Left renal pelvis (tissue), 4 donors: ENCODE measurements at places on chromosomes 1 and 21. TPM values are rescaled to one million over a fixed set of nuclear protein-coding genes. Genes with fewer than 3 reads are reported as not detected.

DNA sequence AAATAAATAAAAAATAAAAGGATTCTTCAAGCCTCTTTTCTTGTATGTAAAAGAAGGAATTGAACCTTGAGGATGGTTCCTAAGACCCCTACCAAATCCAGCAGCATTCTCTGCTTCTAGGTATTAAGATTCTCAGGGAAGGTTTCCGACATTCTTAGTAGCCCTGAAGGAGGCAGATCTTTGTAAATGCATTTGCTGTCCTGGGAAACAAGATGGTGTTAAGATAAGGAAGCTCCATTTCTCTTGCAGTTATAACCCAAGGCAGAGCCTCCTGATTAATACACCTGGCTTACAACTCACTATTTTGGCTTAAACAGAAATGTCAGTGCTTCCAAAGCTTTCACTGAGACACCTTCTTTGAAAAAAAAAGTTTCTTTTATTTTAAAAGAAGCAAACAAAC lies 393.8 kb downstream of the DISC1 start:
- no peak for DNase-seq

DNA sequence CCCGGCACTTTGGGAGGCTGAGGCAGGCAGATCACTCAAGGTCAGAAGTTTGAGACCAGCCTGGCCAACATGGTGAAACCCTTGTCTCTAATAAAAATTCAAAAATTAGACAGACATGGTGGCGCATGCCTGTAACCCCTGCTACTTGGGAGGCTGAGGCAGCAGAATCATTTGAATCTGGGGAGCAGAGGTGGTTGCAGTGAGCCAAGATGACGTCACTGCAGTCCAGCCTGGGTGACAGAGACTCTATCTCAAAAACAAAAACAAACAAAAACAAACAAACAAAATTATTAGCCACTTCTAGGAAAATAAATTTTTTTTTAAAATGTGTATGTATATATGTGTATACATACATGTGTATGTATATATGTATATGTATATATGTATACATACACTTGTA lies 320.3 kb upstream of the ADGRL4 start:
- DNase-seq, result no peak

GRCh38 chr1:147851149-147851548 lies 51.4 kb upstream of the GJA8 start:
- no peak for DNase-seq

Gene PTGER3
- 50.8 TPM for polyA plus RNA-seq

Gene CLDN17
- not detected for polyA plus RNA-seq

DNA sequence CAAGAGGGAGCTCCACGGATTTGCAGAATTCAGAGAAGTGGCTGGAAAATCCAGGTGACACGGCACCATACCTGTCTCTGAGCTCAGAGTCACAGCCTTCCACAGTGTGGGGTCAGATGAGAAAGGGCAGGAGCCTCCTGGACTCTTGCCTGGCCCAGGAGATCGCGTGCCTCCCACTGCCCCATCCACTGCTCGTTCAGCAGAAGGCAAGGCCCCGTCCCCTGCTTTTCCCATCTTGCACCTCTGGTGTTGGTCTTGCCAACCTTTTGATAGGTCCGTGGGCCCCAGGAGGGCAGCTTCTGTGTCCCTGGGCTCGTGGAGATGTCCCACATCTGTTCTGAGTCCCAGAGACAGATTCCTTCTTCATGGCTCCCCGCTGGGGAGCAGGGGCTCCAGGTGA lies 83.7 kb upstream of the VAMP3 start:
- DNase-seq, result no peak

GRCh38 chr1:203170625-203171330 lies 4.8 kb downstream of the MYBPH start:
- no peak for DNase-seq

Gene GSTM1
- 2.7 TPM for polyA plus RNA-seq

Gene MAP1LC3C
- 1.1 TPM for polyA plus RNA-seq

Gene RCAN3
- 14.9 TPM for polyA plus RNA-seq

DNA sequence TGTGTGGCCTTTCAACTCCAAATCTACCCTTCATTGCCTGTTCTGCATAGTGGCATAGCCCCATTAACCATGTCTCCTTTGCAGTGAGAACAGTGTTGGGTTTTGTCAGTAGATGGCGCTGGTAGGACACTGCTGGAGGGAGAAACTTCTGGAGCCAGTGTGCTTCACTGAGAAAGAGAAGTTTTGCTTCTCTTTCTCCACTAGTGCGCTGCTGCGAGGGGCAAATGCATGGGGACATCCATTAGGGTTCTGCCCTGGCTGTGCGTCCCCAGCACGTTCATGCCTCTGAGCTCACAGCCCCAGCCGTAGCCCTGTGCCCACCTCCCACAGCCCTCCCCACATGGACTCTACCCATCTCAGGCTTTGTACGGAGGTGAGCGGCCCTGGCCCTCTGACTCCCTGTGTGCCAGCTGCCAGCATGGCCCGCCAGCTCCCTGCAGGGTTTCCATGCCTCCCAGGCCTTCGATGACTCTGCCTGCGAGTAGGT lies 53.1 kb downstream of the RIMS3 start:
- DNase-seq, result no peak

Gene KRTAP12-2
- not detected for polyA plus RNA-seq

DNA sequence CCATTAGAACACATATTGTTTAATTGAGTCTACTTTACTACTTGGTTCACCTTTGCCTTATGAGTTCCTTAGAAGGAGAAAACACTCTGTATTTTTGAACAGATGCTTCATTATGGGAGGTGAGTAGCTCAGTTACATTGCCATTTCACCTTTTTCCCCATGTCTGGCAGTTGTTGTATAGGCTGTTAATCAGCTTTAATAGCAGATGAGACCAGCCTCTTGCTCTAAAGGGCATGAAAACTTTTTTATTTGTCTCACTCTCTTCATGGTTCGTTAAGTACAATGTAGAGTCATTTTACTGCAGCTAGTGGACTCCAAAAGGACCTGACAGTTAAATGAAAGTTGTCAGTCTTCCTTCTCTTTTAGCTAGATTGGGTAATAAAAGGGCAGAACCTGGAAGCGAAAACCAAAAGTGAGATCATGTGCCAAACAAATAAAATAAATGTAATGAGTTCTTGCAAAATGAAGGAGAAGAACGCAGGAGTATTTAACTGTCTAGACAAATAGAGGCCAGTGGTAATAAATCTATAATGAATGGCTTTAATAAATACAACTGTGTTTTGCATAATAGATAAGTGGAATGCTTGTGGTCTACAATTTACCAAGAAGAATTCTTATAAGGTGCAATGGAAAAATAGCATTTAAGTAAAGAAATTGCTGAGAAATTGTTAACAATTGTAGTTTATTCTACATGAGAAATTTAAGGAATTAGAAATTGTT lies 180.0 kb upstream of the NEGR1 start:
- DNase-seq, result no peak

Gene SLC25A33
- polyA plus RNA-seq, result 4.6 TPM

Gene WNT9A
- 9.3 TPM for polyA plus RNA-seq

- no peak for DNase-seq
Measured at GRCh38 chr1:29889776-29890175, 653.5 kb downstream of the PTPRU start.

Gene MAD2L2
- 40.7 TPM for polyA plus RNA-seq

GRCh38 chr1:1173061-1173792 lies 453 bp upstream of the TTLL10 start:
- no peak for DNase-seq

DNA sequence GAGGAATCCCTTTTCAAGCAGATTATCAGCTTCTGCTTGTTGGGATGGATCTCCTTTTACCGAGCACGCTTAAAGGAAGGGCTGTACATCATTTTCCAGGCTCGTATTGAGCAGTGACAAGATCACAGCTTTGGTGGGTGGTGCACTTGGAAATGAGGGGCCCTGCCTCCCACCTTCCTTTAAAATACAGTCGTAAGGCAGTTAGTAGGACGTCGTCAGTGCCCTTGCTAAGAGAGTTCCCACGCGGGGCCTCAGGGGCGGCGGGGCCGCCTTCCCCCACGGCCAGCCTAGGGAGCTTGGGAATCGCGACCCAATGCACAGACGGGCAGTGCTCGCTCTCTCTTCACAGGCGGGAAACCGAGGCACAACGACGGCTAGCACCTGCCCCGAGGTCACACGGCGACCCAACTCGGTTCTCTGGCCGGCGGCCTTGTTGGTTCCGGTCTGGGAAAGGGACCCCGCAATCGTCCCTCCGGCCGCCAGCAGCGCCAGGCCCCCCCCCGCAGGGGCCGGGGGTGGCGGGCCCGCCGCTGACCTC lies 58.6 kb downstream of the H3-3A start:
- DNase-seq, result no peak

Gene TFF1
- polyA plus RNA-seq, result not detected

DNA sequence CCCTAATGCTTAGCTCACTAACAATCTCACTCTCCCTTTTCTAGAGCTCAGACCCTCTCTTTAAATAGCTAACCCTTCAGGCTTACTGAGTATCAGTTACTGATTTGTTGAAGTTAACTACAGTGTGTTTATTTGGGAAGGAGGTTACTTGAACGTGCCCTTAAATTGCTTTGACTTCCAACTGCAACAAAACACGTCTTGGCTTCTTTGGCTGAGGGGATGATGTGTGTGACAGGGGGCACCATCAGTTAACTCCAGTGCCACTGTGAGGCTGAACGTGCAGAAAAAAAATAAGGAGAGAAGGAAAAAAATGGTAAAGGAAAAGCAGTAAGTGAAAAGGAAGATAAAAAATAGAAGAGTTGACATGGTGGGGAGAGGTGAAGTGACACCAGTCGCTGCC lies 75.1 kb upstream of the NRIP1 start:
- peak; percentile 42 for DNase-seq

DNA sequence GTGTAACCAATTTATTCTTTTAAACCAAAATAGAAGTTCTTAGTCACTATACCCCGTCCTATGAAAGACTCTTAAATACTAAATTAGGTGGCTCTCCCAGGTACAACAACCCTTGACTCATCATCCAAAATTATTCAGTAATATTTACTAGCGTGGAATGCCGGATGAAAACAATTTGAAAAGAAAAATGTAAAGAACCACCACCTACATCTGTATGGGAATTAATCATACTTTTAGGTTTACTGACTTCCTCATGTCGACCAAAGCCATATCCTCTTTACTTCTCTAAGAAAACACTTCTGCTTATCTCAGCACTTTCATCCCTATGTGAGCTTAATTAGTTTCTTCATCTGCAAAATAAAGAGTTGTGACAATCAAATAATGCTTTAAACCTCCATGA lies 139.6 kb downstream of the AKT3 start:
- no peak for DNase-seq

Gene TMEM82
- polyA plus RNA-seq, result 3.2 TPM

DNA sequence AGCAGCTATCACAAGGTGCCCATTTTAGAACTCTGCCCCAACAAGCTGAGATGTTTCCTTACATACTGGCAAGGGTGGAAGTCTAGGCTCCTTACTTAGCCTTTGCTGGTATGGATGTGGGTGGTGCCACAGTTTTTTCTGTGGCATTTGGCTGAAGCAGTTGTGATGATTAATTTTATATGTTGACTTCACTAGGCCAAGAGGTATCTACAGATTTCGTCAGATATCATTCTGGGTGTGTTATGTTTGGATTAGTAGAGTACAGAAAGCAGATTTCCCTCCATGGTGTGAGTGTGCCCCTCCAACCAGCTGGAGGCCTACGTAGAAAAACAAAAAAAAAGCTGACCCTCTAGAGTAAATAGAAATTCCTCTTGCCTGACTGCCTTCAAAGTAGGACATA lies 317.0 kb downstream of the BARHL2 start:
- DNase-seq, result no peak

Gene KRTAP19-1
- not detected for polyA plus RNA-seq

DNA sequence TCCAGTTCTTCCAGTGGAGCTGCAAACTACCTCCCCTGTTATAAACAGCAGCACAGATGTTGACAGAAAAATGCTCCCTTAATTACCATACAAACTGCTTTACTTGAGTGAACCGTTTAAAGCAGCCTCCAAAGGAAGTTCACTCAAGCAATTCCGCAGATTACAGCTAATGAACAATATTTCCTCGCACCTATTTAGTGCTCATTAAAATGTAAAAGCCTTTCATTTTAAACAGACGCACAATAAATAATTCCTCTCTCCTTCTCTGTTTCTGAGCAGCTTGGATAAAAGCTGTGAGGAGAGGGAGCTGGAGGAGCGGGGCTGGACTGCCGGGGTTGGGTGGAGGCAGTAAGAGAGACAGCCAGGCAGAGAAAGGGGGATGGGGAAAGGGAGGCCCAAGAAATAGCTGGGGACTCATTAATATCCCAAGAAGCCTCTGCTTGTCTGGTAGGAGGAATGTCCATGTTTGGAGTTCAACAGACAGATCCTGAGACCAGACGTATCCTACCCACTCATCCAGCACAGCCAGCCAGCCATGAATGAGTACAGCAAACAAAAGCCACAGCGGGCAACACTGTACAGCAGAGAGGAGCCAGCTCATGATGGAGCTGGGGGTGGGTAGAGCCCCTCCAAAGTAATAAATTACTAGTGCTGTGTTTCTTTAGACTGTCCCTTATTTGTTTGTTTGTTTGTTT lies 227.7 kb downstream of the GPATCH2 start:
- no peak for DNase-seq

Gene FBXO42
- polyA plus RNA-seq, result 21.1 TPM

- no peak for DNase-seq
Measured at GRCh38 chr1:99363531-99363930, 99.2 kb downstream of the PLPPR4 start.

DNA sequence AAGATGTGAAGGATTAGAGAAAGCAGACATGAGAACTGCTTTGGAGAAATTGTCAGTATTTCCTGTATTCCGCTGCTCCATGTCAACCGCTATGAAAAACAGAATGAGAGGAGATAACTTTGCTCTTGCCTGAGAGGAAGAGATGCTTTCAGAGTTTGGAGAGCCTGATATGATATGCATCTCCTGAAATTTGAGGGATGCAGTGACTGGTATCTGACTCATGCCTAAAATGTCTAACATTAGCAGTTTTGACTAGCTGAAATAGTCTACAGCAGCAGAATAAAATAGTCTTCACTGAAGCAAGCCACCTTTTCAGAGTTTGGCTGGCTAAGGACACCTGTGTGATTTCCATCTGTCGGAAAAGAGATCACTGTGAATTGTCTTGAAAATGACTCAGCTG lies 165.8 kb upstream of the LRRC7 start:
- DNase-seq, result no peak

- no peak for DNase-seq
Measured at GRCh38 chr1:6103111-6103853, 57.6 kb downstream of the KCNAB2 start.

Gene FBXO2
- polyA plus RNA-seq, result 0.30 TPM

DNA sequence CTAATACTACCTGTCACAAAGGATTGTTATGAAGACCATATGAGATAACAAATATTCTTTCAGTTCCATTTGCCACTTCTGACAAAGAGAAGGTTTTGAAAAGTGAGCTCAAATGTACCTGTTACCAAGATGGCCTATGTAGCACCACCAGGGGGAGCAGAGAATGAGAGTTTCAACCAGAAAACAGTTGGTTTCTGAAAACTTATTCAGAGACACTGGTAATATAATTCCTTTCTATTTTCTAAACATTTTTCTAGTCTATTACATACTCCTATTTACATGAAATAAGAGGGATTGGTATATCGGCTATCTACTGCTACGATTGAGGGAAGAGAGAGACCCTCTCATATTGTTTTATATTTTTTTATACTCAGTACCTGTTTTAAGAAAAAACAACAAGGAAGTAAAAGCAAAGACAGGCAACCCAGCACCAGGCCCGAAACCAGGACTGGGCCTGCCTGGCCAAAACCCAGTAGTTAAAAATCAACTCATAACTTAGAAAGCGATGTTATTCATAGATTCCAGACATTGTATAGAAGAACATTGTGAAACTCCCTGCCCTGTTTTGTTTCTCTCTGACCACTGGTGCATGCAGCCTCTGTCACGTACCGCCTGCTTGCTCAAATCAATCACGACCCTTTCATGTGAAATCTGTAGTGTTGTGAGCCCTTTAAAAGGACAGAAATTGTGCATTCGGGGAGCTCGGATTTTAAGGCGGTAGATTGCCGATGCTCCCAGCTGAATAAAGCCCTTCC lies 48.3 kb downstream of the IL23R start:
- no peak for DNase-seq

GRCh38 chr1:12467570-12468286 lies 150.3 kb downstream of the DHRS3 start:
- DNase-seq, result no peak
